ENCODE measurements at places on chromosomes 5 and 9. TPM values are rescaled to one million over a fixed set of nuclear protein-coding genes. Genes with fewer than 3 reads are reported as not detected.

DNA sequence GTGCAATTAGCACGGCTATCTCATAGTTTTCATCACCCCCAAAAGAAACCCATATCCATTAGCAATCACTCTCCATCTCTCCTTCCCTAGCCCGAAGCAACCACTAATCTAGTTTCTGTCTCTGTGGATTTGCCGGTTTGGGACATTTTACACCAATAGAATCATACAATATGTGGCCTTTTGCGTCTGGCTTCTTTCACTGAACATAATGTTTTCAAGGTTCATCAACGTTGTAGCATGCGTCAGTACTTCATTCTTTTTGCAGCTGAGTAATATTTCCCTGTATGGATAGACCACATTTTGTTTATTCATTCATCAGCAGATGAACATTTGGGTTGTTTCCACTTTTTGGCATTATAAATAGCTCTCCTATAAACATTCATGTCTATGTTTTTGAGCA, 75.4 kb upstream of the TBC1D2 start:
- H3K27ac ChIP-seq, result no peak overlapping the region
- peaks cover 9% of the 10 kb centered on the region for H3K4me1 ChIP-seq
- H3K27me3 ChIP-seq, result no peaks in the 10 kb centered on the region
- H3K4me3 ChIP-seq, result no peak overlapping the region
- no peaks in the 10 kb centered on the region for H3K36me3 ChIP-seq

DNA sequence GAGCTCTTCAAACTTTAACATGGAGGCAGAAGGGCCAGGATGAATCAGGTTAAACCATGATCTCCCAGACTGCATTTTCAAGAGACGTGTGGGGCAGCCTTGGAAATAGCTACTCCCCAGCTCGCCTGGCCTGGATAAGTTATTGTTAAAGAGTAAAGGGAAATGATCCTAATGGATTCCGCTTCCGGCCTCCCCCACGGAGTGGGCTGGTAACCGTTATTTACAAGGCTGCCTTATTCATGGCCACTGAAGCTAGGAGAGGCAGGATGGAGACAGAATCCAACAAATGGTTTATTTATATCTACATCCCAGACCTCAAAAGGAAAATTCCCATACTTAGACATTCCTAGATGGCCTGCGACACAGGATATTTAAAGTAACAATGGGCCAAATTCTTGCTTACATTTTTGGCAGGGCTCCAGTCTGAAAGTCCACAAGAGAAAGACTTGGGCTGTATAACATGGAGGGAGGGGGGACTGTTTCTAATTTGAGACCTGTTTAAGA, 27.9 kb downstream of the SPRY4 start:
- no peak for DNase-seq
- H3K36me3 ChIP-seq, result no peaks in the 10 kb centered on the region
- no peak overlapping the region for H3K4me3 ChIP-seq
- no peak overlapping the region for H3K27ac ChIP-seq
- H3K27me3 ChIP-seq, result no peaks in the 10 kb centered on the region
- peaks cover 21% of the 10 kb centered on the region for H3K4me1 ChIP-seq

DNA sequence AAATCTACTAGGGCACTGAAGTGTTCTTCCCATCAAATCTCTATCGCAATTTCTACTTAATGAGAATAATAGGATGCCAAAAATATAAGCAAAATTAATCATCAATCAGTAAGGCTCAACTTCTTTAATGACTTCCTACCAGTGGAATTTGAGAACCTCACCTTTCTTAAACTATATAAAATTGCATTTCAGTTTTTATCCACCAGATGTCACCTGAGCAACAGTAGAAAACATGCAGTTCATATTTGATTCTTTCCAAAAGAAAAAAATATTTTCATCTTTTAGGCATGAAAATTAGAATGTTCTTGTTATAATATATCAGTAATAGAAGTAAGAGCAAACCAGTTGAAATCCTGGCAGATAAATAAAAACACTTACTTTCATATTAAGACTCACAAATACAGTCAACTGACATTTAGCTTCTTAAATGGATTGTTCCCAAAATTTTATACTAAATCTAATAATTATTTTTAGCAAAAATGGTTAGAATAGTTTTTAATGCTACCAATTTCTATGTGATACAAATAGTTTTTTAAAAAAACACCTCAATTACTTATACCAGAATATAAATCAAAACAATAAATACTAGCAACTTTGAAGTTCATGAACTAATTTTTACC, 13.4 kb upstream of the CCDC112 start:
- no peaks in the 10 kb centered on the region for H3K36me3 ChIP-seq
- H3K27ac ChIP-seq, result no peak overlapping the region
- no peaks in the 10 kb centered on the region for H3K27me3 ChIP-seq
- DNase-seq, result no peak

Gene RORB
- 3.4 TPM for total RNA-seq

Gene PCDHB8
- 2.6 TPM for total RNA-seq

Gene SLC6A18
- total RNA-seq, result not detected

- no peaks in the 10 kb centered on the region for H3K36me3 ChIP-seq
- DNase-seq, result no peak
- no peak overlapping the region for H3K27ac ChIP-seq
- no peaks in the 10 kb centered on the region for H3K4me1 ChIP-seq
Measured at GRCh38 chr9:98287384-98287783, 31.9 kb upstream of the TBC1D2 start.

GRCh38 chr5:107743373-107744000, 72.8 kb upstream of the EFNA5 start:
- no peak overlapping the region for H3K4me3 ChIP-seq
- no peaks in the 10 kb centered on the region for H3K27me3 ChIP-seq
- H3K36me3 ChIP-seq, result no peaks in the 10 kb centered on the region
- H3K4me1 ChIP-seq, result no peaks in the 10 kb centered on the region
- DNase-seq, result no peak
- H3K27ac ChIP-seq, result no peak overlapping the region

- H3K36me3 ChIP-seq, result no peaks in the 10 kb centered on the region
- no peak for DNase-seq
- H3K27ac ChIP-seq, result no peak overlapping the region
- H3K4me1 ChIP-seq, result peaks cover 29% of the 10 kb centered on the region
- H3K27me3 ChIP-seq, result peaks cover 91% of the 10 kb centered on the region
Measured at GRCh38 chr9:92807757-92808725, 43.4 kb upstream of the BICD2 start.

Gene LCN1
- total RNA-seq, result not detected

- peak overlapping the region; percentile 46 for H3K27ac ChIP-seq
- DNase-seq, result no peak
- H3K4me3 ChIP-seq, result no peak overlapping the region
- H3K36me3 ChIP-seq, result no peaks in the 10 kb centered on the region
- no peaks in the 10 kb centered on the region for H3K4me1 ChIP-seq
Measured at GRCh38 chr9:116355153-116355921, 201.7 kb downstream of the PAPPA start.

Gene IL33
- total RNA-seq, result 47.8 TPM

Gene PCDHGC4
- total RNA-seq, result 1.5 TPM

DNA sequence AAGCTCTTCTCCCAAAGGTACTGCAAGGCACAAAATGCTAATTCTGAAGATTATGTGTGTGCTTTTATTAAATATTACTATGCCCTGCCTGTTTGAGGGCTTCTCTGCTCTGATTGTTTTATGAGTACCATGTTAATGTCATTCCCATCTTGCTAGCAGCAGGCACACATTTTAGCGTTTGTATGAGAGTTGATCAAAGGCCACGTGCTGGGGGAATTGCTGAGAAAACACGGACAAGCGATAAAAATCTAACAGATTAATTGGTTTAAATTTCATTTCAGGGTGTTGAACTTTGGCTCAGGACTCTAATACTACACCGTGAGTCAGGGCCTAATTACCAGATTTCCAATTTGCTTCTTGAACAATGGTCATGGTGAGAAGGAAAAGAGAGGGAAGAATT, 298.4 kb downstream of the EBF1 start:
- H3K36me3 ChIP-seq, result no peaks in the 10 kb centered on the region
- H3K4me3 ChIP-seq, result no peak overlapping the region
- H3K27ac ChIP-seq, result no peak overlapping the region

Gene SCGB3A2
- total RNA-seq, result 624 TPM

- no peak overlapping the region for H3K27ac ChIP-seq
- H3K36me3 ChIP-seq, result no peaks in the 10 kb centered on the region
- H3K27me3 ChIP-seq, result no peaks in the 10 kb centered on the region
- no peak for DNase-seq
- H3K4me1 ChIP-seq, result no peaks in the 10 kb centered on the region
Measured at GRCh38 chr5:122412966-122413365, 100.9 kb downstream of the SNCAIP start.

- no peak overlapping the region for H3K27ac ChIP-seq
- DNase-seq, result no peak
- no peaks in the 10 kb centered on the region for H3K36me3 ChIP-seq
- no peaks in the 10 kb centered on the region for H3K27me3 ChIP-seq
- H3K4me1 ChIP-seq, result no peaks in the 10 kb centered on the region
Measured at GRCh38 chr5:41364346-41364745, 146.1 kb downstream of the PLCXD3 start.

DNA sequence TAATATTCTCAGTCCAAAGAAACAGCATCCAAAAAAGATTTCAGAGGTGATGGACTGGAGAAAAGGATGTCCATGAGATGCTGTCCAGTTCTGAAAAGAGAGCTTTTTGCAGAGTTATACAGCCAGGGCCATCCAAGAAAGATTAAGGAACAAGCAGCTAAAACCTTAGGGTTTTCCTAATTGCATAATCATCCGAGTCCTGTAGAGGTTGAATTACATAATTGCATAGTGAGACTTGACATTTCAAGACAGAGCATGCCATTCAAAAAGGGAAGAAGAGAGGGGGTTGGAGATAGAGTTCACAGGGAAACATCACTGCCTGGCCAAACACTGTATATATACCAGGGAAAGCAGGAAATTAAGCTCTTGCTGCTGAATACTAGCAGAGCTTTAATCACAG, 1729.2 kb upstream of the WWC1 start:
- no peak for DNase-seq
- H3K4me1 ChIP-seq, result no peaks in the 10 kb centered on the region
- no peaks in the 10 kb centered on the region for H3K27me3 ChIP-seq
- no peak overlapping the region for H3K4me3 ChIP-seq

Gene C8G
- total RNA-seq, result 2.2 TPM

Gene FGF10
- total RNA-seq, result 7.6 TPM

- no peak for DNase-seq
- no peaks in the 10 kb centered on the region for H3K36me3 ChIP-seq
- no peak overlapping the region for H3K4me3 ChIP-seq
- no peaks in the 10 kb centered on the region for H3K27me3 ChIP-seq
- peaks cover 19% of the 10 kb centered on the region for H3K4me1 ChIP-seq
Measured at GRCh38 chr9:123645126-123645525, 284.8 kb downstream of the DENND1A start.

- H3K27me3 ChIP-seq, result peaks cover 22% of the 10 kb centered on the region
- DNase-seq, result no peak
- no peaks in the 10 kb centered on the region for H3K4me1 ChIP-seq
- no peak overlapping the region for H3K27ac ChIP-seq
Measured at GRCh38 chr9:124185413-124185812, 72.3 kb upstream of the NEK6 start.

DNA sequence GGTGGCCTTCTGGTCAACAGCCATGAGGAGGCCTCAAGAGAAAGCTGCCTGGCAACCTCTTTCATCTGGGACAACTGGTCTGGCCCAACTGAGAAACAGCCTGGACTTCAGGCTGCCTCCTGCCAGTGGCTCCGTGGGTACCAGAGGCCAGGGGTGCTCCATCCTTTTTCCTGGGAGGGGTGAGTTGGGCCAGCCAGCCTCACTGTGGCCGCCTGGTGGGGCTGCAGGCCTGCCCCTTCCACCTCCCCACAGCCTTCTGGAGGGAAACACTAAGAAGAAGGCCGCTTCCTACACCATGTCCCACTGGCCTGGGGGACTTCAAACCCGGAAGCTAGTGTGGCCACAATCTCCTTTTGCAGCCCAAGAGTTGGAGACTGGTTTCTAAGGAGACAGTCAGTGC, 13.8 kb upstream of the NKD2 start:
- H3K4me3 ChIP-seq, result no peak overlapping the region
- no peak overlapping the region for H3K27ac ChIP-seq
- peaks cover 32% of the 10 kb centered on the region for H3K4me1 ChIP-seq

DNA sequence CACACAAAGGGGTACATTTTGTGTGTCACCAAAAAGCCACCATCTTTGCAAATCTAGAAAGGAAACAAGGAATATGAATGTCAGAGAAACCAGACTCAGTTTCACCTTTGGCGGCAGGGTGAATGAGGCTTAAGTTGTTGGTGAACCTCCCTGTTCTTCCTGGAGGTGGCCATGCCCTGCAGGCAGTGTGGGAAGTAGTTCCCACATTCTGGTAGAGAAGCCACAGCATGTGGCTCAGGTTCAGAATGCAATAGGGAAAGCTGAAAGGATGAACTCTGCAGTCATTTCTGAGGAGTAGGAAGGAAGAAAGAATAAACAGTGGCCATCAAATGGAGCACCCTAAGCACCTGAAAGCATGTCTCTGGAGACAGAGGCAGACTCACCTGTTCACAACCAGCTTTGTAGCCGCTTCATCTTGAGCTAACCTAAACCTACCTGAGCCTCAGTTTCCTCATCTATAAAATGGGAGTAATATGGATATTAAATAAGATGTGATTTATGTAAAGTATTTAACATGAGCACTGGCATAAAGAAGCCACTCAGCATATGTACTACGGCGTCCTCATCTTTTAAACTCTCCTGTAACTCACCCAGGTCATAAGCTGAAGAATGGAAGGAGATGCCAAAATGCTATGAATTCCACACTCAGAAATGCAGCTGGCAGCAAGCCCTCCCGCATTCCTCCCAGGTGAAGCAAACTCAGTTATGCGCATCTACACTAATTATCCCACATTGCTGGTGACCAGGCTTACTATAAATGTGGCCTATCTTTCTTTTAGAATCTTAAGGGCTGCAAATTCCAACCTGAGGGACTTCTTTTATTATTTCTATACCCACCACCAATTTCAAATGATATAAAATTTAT, 86.0 kb downstream of the ZNF608 start:
- no peak for DNase-seq
- no peaks in the 10 kb centered on the region for H3K36me3 ChIP-seq
- no peak overlapping the region for H3K4me3 ChIP-seq
- H3K27me3 ChIP-seq, result no peaks in the 10 kb centered on the region
- H3K4me1 ChIP-seq, result peaks cover 71% of the 10 kb centered on the region
- peak overlapping the region; percentile 19 for H3K27ac ChIP-seq

Gene SYNPO
- total RNA-seq, result 90.6 TPM

DNA sequence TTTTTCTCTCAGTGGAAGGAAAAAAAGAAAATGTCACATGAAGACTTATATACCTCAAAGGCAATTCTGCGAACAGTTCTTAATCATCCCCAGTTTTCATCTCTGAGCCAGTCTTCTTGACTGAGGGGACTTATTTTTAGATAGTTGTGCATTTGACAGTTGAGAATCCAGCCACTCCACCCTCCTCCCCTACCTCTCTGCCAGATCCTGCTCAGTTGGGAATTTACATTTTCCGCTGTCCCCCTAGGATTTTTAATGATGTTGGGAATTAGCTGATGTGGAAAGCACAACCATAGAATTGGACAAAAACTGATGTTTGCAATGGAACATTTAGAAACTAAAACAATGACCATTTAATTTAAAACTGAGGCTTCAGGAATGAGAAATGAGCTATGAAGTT, 194.3 kb upstream of the PIK3R1 start:
- no peaks in the 10 kb centered on the region for H3K36me3 ChIP-seq
- no peak overlapping the region for H3K27ac ChIP-seq
- no peaks in the 10 kb centered on the region for H3K4me1 ChIP-seq
